ENCODE measurements at places on chromosomes 11 and 22. TPM values are rescaled to one million over a fixed set of nuclear protein-coding genes. Genes with fewer than 3 reads are reported as not detected.

- no peak for DNase-seq
Measured at GRCh38 chr11:70402016-70402415, 3.7 kb downstream of the CTTN start.

FOSL1 gene
- 8.2 TPM for polyA plus RNA-seq

DNA sequence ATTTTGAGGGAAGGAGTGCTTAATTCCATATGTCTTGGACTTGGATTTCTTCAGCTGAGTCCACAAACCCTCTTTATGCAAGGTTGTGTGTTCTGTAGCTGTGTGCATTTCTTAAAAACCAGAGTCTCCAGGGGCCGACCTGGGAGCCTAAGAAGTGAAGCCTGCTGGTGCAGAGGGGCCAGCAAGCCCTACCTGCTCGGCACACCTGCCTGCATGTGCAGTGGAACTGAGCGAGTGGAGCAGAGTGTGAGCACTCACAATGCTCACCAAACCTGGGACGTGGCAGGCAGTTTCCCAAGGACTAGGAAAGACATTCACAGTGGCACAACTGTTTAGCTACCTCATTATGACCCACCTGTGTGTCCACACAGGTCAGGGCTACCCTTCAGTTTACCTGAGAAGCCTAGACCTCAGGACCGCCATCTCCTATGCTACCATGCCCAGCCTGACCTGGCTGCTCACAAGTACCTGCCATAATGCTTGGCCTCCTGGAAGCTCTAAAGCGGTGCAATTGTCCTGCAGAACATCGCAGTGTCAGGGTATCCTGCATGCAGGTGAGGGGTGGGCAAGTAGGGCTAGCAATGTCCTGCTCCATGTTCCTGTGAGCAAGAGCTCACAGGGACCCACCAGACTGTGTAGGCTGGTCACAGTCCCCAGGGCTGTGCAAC is 3.8 kb downstream of the C22orf39 start:
- no peak for DNase-seq

DNA sequence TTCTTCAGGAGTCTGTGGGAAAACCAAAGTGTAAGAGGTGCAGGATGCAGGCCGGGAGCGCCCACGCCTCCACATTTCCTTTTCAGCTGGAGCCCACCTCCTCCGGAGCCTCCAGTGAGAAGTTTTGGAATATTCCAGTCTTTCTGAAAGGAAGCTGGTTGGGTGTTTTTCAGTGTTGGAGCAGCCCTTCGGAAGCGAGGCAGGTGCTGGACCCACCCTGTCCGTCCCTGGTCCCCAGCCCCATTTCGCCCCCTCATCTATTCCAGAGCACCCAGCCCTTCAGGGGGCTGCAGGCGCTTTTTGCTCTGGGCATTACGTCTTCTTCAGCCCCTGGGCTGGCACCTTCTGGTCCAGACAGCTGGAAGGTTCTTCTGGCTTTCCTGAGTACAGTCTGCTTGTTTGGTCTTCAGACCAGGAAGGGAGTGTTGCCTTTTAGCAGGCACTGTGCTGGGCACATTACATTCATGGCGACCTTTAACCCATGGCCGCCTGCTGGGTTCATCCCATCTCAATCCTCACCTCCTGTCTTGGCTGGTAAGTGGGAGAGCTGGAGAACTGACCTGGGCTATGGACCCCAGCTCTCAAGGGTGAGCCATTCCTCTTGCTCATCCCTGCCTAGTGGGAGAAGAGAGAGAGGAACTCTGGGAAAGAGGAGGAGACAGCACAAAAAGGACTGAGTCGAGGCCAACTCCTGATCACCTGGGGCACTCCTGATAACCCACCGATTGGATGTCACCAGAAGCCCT is 710 bp upstream of the THY1 start:
- no peak for DNase-seq

GRAMD1B gene
- polyA plus RNA-seq = 11.7 TPM

GRCh38 chr11:20443596-20443995 is 56.1 kb downstream of the PRMT3 start:
- no peak for DNase-seq

OR5T2 gene
- not detected for polyA plus RNA-seq

DLAT gene
- polyA plus RNA-seq = 19.8 TPM

- DNase-seq = peak; percentile 80
Measured at GRCh38 chr11:10592331-10592730, 23.9 kb upstream of the LYVE1 start.

RFPL1 gene
- not detected for polyA plus RNA-seq

- DNase-seq = no peak
Measured at GRCh38 chr11:24837112-24837511, 340.3 kb downstream of the LUZP2 start.

GRCh38 chr22:42270176-42270509 is 310 bp downstream of the TCF20 start:
- DNase-seq = no peak

DNA sequence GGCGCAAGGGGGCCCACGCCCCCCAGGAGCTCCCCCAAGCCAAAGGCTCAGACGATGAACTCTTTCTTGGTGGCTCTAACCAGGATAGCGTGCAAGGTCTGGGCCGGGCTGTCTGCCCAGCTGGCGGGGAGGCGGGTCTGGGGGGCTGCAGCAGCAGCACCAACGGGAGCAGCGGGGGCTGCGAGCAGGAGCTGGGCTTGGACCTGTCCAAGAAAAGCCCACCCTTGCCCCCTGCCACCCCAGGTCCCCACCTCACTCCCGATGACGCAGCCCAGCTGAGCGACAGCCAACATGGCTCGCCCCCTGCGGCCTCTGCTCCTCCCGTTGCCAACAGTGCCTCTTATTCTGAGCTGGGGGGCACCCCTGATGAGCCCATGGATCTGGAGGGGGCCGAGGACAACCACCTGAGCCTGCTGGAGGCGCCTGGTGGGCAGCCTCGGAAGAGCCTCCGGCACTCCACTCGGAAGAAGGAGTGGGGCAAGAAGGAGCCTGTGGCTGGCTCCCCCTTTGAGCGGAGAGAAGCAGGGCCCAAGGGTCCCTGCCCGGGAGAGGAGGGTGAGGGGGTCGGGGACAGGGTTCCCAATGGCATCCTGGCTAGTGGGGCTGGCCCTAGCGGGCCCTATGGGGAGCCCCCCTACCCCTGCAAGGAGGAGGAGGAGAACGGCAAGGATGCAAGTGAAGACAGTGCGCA is 21.6 kb upstream of the TMEM191C start:
- DNase-seq = no peak

- DNase-seq = no peak
Measured at GRCh38 chr11:27558401-27558800, 51.8 kb upstream of the LIN7C start.
